ENCODE measurements at places on chromosomes 7 and 10.

DNA sequence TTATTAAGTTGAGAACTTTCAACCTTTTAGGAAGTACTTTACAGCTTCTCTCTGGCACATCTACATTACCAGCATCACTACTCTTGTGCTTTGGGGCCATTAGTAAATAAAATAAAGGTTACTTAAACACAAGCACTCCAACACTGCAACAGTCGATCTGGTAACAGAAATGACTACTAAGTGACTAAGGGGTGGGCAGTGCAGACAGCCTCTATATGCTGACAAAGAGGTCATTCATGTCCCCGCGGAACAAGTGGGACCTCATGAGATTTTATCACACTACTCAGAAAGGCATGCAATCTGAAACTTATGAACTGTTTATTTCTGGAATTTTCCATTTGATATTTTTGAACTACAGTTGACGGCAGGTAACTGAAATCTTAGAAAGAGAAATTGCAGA, 111.3 kb upstream of the DNAJB12 start:
- no peak for DNase-seq

DNA sequence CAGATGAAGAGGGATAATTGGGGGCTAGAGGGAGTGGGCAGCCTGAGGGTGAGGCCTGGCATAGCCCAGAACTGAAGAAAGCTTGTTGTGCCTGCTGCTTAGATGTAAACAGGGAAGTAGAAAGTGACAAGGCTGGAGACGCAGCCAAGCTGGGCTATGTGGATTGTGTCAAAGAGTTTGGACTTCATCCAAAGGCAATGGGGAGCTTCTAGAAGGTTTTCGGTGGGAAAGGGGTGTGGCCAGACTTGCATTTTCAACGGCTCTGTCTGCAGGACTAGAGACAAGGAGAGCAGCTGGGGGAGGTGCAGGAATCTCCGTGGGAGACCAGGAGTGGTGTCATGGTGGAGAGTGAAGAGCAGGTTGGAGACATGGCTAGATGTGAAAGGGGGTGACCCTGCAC, 48.8 kb downstream of the GOLGA7B start:
- no peak for DNase-seq

- no peak for DNase-seq
Observed at GRCh38 chr7:141323826-141324225, 227.4 kb upstream of the AGK start.

GRCh38 chr7:5689118-5689517, 92.3 kb downstream of the RNF216 start:
- peak; percentile 37 for DNase-seq

DNA sequence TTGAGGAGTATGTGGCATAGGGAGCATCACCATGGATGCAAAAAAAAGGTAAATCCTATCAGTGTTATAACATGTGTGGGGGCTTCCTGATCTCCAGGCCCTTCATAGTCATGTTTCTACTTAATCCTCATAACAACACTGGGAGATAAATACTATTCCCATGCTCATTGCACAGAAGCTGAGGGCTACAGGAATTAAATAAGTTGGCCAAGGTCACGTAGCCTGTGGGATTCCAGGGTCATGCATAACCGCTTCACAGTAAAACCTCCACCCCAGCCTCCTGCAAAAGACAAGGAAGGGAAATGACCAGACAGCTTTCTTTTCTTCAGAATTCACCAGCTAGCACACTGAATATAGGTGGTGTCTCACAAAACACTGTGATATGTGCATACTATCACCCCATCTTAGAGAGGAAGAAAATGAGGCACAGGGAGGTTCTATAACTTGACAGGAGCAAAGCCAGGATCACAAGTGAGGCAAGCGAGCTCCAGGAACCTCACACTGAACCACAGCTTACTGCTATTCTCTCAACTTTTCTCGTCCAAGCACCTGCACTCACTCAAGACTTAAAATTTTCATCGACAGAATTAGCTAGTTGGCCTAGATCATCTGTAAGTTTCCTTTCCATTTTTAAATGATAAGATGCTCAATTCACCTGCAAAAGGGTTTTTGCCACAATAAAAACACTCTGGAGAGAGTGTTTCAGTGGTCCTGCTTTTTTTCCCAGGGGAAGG, 13.4 kb downstream of the JAZF1 start:
- no peak for DNase-seq

DNA sequence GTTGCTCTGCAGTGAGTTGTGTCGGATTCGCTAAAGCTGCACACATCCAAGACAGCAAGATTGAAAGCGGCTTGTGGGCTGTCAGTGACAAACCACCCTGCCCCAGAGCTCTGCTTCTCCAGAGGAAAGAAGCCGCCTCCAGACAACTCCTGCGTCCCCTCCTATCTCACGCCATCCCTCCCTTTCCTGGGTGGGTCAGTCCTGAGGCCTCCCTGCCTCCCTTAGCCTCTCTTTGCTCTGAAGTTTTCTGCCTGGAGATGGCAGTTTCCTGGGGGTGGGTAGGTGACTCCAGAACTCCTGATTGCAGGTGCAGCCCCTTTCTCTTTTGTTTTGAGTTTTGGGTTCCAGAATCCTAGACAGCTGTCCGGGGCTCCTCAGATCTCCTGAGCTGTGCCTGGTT, 78.7 kb downstream of the EMX2 start:
- no peak for DNase-seq

- DNase-seq, result no peak
Observed at GRCh38 chr10:110211465-110211843, 4.0 kb downstream of the MXI1 start.

DNA sequence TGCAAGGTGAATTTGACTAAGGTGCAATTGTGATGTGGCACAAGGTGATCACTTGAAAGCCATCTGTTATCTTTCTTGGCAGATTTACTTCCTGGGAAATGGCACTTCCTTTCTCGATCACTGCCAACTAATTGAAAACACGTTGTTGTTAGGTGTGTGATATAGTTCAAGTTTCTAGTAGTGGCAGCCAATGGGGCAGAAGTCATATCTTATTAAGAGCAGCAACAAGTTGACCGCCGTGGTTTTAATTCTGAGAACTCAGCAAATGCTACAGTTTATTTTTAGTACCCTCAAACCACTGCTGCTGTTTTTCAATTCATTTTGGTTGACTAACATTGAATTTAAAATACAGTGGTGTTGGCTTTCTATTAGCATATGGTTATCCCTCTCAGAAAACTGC, 1.6 kb downstream of the CHN2 start:
- DNase-seq, result no peak

DNA sequence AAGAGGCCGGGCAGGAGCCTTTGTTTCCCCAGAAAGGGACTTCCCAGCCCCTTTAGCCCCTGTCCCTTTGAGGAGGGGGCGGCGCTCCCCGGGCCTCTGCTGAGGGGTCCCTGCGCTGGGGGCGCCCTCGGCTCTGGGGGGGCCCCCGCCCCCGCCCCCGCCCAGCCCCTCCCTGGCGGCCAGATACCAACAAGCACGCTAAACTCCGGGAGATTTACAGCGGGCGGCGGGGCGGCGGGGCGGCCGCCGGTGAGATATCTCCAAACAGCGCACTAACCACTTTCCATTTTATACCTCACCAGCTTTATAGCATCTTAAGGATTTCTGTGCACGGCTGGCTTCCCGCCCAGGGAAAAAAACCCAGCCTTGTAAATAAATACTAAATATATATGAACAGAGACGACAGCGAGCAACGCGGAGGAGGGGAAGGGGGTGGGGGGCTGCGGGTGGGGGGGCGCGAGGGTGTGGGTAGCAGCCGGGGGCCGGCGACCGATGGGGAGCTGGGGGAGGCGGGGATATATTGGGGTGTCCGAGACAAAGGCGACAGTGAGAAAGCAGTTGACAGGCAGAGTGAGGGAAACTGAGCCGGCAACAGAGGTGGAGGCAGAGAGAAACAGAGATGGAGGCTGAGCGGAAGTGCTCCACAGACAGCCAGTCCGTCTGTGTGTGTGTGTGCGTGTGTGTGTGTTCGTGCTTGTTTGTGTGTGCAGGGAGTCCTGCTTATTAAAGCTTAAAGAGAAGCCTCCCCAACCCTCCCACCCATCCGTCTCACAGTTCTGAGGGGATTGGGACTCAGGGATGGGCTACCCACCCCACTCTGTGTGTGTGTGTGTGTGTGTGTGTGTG, 85.8 kb downstream of the HIF1AN start:
- DNase-seq, result no peak

DNA sequence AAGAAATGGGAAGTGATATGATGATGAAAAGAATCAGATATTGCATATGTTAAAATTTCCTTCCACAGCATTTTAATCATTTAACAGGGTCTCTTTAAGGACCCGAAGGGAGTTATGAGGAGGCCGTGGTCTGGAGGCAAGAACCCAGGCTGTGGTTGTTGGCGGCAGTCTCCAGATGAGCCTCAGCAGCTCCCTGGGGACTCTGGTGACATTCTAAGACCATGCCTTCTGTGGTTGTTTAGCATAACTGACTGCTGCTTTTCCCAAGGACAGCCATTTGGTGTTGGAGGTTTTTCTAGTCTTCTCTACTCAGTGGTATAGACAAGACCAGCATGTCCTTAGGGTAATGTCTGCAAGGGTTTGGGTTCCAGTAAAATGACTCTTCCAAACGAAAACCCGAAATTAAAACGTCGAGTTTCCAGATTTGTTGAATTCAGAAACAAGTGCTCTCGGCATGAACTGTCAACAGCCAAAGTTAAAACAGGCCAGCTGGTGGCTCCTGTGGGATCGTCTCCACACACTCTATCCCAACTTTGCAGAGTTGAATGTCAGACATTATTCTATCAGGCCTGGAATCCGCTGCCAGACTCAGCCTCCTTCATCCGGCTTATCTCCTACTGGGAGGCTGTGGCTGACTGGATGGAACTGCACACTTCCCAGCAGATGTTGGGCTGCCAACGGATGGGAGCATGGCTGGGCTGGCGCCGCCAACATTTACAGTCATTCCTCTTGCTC, 183.1 kb downstream of the TAX1BP1 start:
- no peak for DNase-seq

GRCh38 chr10:125976960-125977605, 80.7 kb downstream of the FANK1 start:
- no peak for DNase-seq

DNA sequence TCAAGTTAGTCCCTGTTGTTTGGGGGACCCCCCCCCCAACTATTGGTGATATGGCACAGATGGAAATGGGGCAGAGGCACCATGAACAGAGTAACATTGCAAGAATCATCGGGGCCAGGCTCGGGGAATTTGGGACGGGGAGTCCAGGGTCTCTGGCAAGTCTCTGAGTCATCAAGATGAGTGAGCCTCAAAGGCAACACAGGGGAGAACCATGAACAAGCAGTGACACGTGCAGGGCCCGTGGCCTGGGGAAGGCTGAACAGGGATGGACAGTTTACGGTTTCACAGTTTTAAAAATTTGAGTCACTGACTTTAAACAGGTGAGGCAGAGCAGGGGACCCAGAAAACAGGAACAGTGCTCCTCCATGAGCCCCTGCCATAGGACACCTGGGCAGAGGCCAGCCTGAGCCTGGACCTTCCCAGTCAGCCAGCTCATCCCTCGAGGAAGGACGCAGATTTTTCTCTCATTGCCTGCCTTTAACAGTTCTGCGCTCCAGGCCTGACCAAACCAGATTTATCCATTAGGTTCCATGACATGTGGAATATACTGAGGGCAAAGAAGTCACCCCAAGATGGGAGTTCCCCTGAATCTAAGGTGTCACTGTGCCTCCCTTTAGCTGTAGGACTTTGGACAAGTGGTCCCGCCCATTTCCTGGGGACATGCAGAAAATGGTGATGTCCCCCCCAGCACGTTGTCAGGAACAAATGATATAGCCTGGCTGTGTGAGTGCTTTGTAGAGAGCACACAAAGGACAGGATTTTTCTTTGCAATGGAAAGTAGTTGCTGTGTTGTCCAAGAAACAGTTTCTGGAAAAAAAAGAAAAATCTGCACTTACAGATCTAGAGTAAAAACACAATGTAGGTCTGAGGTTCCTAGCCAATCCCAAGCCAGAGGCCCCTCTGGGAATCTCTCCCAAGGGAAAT, 23.8 kb downstream of the CHST15 start:
- DNase-seq, result no peak

GRCh38 chr10:103854265-103854685, 1.1 kb downstream of the SH3PXD2A start:
- DNase-seq, result peak; percentile 45

GRCh38 chr7:157054927-157055326, 44.5 kb upstream of the MNX1 start:
- DNase-seq, result no peak

- no peak for DNase-seq
Observed at GRCh38 chr10:12758271-12758670, 243.2 kb downstream of the CCDC3 start.

- DNase-seq, result peak; percentile 94
Observed at GRCh38 chr10:17673471-17674061, 29.6 kb downstream of the STAM start.

GRCh38 chr10:93465806-93466675, 16.1 kb downstream of the MYOF start:
- DNase-seq, result peak; percentile 93

DNA sequence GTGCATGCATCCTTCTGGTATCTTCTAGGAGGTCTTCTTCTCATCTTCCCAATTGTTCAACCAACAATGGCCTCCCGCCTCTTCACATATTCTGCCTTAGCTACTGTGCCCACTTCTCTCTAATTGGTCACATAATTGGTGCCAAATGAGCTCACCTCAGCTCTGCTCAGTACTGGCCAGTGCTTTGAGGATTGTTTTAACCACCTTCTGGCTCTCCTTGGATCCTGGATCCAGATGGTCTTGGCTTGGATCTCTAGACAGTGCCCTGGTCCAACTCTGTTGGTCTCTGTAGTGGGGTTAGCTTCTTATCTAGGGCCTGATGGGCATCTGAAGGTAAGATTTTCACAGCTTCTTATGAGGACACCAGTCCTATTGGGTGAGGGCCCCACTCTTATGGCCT, 820.8 kb downstream of the TYW1 start:
- DNase-seq, result no peak

- DNase-seq, result no peak
Observed at GRCh38 chr10:110379831-110380230, 75.1 kb upstream of the SMNDC1 start.

DNA sequence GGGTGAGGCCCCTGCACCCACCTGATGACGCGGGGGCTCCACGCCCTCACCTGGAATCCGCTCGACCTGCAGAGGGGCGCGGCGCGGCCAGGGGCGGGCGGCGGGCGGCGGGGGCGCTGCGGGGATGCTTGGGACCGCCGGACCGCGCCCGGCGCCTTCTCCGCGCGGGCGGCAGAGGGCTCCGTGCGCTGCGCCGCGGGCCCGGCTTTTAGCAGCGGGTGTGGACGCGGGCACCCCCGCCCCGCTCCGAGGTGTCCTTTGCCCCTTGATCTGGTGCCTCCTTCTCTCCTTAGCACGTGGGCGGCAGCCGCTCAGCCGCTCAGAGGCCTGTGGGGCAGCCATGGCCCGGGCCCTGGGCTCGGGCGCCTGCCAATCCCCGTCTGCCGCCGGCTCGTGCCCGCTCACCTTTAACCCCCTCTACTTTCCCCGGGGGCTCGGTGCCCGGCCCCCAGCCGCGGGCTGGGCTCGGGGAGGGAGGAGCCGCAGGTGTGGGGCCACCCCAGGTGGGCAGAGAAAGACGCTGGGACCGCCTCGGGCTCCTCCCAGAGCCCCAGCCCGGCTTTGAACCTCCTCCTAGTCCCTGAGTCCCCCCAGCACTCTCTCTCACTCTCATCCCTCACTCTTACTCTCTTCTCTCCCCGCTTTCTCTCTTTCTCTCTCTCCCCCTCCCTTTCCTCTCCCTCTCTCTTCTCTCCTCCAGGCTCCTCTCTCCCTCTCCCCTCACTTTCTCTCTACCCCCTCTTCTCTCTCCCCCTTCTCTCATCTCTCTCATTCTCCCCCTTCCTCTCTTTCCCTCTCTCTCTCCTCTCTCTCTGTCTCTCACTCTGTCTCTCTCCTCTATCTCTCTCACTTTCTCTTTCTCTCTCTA, 19.7 kb upstream of the VPS37D start:
- no peak for DNase-seq

- no peak for DNase-seq
Observed at GRCh38 chr10:8588135-8588534, 533.6 kb downstream of the GATA3 start.

GRCh38 chr7:28157831-28158416, 22.7 kb downstream of the JAZF1 start:
- no peak for DNase-seq
